Thoracic aorta (tissue), 2 donors: ENCODE measurements at places on chromosomes 7 and 10. TPM values are rescaled to one million over a fixed set of nuclear protein-coding genes. Genes with fewer than 3 reads are reported as not detected.

Gene GIMAP4
- 12.3 TPM for total RNA-seq

Gene ZWINT
- 0.41 TPM for total RNA-seq

Gene NUTM2A
- 2.7 TPM for total RNA-seq

Gene NME8
- not detected for total RNA-seq

Gene ICA1
- 6.6 TPM for total RNA-seq

Gene NPSR1
- total RNA-seq: not detected

Gene TMEM120A
- 44.7 TPM for total RNA-seq

Gene CABCOCO1
- 1.1 TPM for total RNA-seq

GRCh38 chr10:45441239-45442190 lies 67.5 kb downstream of the ALOX5 start:
- no peak for DNase-seq
- no peaks in the 10 kb centered on the region for H3K4me1 ChIP-seq
- H3K4me3 ChIP-seq: no peak overlapping the region
- H3K36me3 ChIP-seq: no peaks in the 10 kb centered on the region
- H3K27ac ChIP-seq: no peak overlapping the region

DNA sequence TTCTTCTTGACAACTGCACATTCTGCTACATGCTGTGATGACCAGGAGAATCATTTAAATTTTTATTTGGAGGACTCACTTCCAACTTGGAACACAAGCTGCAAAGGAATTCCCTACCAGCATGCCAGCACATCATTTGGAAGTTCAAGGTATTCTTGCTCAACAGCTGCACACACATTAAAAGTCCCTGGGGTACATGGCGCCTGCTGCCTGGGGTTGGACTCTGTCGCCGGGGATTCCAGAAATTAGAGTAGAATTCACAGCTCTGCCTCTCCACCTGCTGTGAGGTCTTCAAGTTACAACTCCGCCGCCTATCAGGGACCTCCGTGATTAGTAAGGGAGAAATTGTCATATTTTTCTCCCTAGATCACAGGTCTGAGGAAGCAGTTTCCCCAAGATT lies 1.1 kb downstream of the ZNF32 start:
- H3K27me3 ChIP-seq: no peaks in the 10 kb centered on the region
- no peak overlapping the region for H3K27ac ChIP-seq
- H3K4me3 ChIP-seq: peak overlapping the region; percentile 90
- peaks cover 6% of the 10 kb centered on the region for H3K4me1 ChIP-seq
- no peak for DNase-seq

DNA sequence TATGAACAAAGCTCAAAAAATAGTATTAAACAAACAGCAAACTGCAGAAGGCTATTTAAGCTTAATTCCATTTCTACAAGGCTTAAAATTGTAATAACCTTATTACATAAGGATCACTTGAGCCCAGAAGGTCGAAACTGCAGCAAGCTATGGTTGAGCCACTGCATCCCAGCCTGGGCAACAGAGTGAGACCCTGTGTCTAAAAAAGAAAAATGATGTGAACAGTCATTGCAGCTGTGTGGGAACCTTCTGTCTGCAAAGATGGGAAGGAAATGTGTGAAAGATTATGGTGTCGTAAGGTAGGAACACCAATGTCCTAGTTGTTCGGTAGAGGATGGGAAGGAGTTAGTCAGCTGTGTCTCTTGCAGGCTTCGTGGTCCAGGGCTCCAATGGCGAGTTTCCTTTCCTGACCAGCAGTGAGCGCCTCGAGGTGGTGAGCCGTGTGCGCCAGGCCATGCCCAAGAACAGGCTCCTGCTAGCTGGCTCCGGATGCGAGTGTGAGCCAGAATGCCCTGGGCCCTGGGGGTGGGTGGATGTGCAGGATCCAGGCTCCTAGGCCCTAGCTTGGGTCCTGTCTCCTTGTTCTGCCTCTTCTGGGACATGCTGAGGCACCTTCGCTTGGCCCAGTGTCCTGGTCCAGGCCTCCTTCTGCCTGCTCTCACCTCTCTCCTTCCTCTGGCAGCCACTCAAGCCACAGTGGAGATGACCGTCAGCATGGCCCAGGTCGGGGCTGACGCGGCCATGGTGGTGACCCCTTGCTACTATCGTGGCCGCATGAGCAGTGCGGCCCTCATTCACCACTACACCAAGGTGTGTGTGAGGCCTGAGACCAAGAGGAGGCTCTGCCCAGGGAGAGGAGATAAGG lies 9.1 kb downstream of the C10orf62 start:
- H3K36me3 ChIP-seq: no peaks in the 10 kb centered on the region
- H3K27ac ChIP-seq: peak overlapping the region; percentile 84
- no peak for DNase-seq
- H3K27me3 ChIP-seq: no peaks in the 10 kb centered on the region

DNA sequence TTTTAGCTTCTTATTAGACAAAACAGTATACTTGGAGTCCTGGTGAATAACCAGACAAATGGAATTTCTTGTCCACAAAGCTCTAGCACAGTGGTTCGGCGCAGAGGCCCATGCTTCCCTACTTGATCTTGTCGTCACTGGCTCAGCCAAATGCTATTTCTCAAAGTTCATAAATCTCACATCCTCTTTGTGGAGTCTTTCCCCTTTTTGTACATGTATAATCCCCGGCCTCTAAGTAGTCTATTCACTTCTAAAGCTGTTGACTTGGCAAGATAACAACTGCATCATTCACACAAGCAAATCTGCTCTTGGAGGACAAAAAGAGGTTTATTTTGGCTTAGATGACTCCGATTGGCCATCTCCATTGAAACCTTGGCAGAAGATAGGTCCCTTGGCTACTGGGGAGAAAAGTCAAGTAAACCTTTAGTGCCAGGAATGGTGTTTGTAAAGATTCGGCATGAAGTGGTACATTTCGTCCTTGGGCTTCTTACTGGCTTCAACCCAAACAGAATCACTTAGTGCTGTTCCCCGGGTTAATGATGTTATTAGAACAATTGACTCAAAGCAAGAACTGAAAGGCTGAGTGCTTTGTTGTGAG lies 5.1 kb upstream of the AKR1E2 start:
- H3K4me3 ChIP-seq: no peak overlapping the region
- peak overlapping the region; percentile 5 for H3K27ac ChIP-seq
- no peaks in the 10 kb centered on the region for H3K36me3 ChIP-seq
- H3K4me1 ChIP-seq: no peaks in the 10 kb centered on the region
- no peaks in the 10 kb centered on the region for H3K27me3 ChIP-seq

DNA sequence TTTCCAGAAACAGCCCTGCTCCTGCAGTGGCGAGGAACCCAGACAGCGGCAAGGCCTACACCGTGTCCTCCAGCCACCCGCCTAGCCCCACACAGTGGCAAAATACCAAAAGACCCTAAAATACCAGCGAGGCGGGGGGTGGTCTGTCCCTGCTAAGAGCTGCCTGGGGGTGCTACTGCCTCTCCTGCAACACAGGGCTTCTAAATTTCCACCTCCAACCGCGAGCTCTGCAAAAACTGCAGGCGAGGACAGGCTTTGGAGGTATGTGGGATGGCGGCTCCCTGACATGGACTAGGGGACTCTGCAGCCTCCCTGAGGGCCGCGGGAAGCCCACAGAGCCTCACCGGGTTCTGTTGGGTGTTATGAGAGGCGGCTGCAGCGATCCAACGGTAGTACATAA lies 122.3 kb downstream of the WDR37 start:
- no peaks in the 10 kb centered on the region for H3K4me1 ChIP-seq
- no peaks in the 10 kb centered on the region for H3K27me3 ChIP-seq
- H3K27ac ChIP-seq: no peak overlapping the region
- no peak for DNase-seq
- H3K4me3 ChIP-seq: no peak overlapping the region

- H3K4me3 ChIP-seq: no peak overlapping the region
- DNase-seq: peak; percentile 10
- H3K36me3 ChIP-seq: no peaks in the 10 kb centered on the region
Observed at GRCh38 chr10:18214691-18215563, 74.7 kb downstream of the CACNB2 start.

DNA sequence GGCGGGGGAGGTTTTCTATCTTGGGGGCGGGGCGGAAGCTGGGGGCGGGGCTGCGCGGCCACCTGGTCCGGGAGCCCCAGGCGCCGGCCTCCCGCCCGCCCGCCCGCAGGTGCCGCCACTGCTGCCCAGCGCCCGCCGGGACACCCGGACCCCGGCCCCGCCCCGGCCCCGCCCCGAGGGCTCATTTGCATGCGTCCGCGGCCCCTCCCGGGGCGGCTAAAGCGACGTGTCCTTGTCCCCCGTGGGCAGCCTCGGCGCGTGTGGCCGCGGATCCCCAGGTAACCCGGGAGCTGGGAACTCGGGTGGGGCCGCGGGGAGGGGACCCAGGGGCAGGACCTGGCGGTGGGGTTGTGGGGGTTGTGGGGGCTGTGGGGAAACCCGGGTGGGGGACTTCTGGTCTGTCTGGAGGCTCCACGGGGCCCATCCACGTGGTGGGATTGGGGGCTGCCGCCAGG lies at the start of gene BHLHA15:
Gene BHLHA15, plus strand, starts transcription at position 219 of the 455 bp plus-strand sequence. CDS start 871 bp downstream, outside the sequence.
- DNase-seq: no peak
- H3K4me3 ChIP-seq: peak within 1 kb of the TSS; percentile 69

DNA sequence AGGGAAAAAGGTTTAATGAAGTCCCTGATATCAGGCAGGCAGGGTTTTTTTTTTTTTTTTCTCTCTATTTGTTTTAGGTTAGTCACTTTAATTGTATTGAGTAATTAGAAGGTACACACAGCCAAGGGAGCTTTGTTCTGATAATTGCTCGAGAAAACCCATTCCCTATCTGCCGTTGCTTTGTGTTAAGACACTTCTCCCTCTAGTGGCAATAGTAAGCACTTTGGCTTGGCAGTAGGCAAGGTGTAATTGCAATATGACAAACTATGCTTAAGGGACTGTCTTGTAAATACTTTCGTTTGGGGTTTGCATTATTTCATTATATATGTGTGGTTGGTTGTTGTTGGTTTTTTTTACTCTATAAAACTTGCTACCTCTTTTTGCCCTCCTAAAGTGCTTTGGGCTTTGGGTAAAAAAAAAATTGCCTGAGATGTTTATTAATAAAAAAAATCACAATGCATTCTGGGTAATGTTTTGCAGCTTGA lies 113.4 kb downstream of the BTRC start:
- H3K4me1 ChIP-seq: no peaks in the 10 kb centered on the region
- no peaks in the 10 kb centered on the region for H3K27me3 ChIP-seq
- H3K4me3 ChIP-seq: no peak overlapping the region
- H3K27ac ChIP-seq: no peak overlapping the region
- H3K36me3 ChIP-seq: no peaks in the 10 kb centered on the region
- no peak for DNase-seq

- DNase-seq: no peak
- no peak overlapping the region for H3K27ac ChIP-seq
- no peaks in the 10 kb centered on the region for H3K27me3 ChIP-seq
- no peaks in the 10 kb centered on the region for H3K4me1 ChIP-seq
Observed at GRCh38 chr10:116827214-116827671, 22.1 kb upstream of the ENO4 start.

DNA sequence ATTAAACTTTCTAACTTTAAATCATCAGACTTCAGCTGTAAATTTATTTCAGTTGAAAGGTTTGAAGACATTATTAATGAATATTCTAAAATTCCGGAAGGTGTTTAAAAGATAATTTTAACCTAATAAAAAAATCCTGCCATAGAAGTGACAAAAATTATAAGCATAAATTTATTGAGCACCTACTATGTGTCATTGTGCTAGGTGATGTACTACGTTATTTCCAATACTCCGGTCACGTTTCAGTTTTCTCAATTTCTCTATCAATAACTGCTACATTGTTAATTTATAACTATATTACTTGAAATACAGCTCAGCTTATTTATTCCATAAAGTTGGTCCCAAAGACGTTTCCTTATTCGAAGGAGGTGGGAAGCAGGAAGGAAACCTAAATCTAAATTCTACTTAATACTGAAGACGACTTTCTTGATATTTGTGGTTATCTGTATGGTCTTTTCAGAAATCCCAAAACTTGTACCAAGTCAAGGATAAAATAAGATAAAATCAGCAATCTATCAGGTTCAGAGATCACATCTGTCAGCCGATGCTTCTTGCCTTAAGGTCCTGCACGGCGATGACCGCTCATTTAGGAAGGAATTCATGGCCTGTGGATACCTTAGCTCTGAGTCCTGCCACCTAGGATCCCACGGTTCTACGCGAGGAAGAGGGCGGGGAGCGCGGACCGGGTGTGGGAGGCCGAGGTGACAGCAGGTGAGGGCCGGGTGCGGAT lies 1.2 kb upstream of the ZEB1 start:
- no peaks in the 10 kb centered on the region for H3K36me3 ChIP-seq
- H3K27ac ChIP-seq: peak overlapping the region; percentile 98
- H3K4me3 ChIP-seq: peak overlapping the region; percentile 94
- H3K27me3 ChIP-seq: no peaks in the 10 kb centered on the region
- peaks cover 5% of the 10 kb centered on the region for H3K4me1 ChIP-seq

GRCh38 chr10:49153971-49154370 lies 20.1 kb upstream of the FAM170B start:
- H3K36me3 ChIP-seq: no peaks in the 10 kb centered on the region
- no peak overlapping the region for H3K4me3 ChIP-seq
- no peak for DNase-seq

- no peak overlapping the region for H3K4me3 ChIP-seq
- no peaks in the 10 kb centered on the region for H3K36me3 ChIP-seq
- no peaks in the 10 kb centered on the region for H3K27me3 ChIP-seq
- no peaks in the 10 kb centered on the region for H3K4me1 ChIP-seq
Observed at GRCh38 chr10:42982891-42983506, 93.9 kb upstream of the RET start.

DNA sequence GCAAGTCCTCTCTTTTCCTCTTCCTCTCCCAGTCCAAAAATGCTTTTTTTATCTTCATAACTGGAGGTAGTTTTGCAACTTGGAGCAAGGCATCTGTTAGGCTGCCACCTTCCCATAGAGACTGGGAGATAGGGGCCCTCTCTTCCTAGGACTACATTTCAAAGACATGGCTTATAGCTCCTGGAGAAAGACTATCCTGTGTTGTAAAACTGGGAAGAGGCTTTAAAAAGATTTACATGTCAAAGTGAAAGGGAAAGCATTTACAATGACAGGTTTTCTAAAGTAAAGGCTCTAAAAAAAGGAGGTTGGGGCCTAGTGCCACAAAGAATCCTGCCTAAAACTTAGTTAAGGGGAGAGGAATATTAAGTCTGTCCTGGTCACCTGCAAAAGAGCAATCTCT lies 82.2 kb upstream of the SEMA3E start:
- no peak overlapping the region for H3K4me3 ChIP-seq
- H3K27me3 ChIP-seq: no peaks in the 10 kb centered on the region
- no peak overlapping the region for H3K27ac ChIP-seq
- no peaks in the 10 kb centered on the region for H3K4me1 ChIP-seq

GRCh38 chr7:119167431-119167830 lies 942.9 kb downstream of the ANKRD7 start:
- H3K4me3 ChIP-seq: no peak overlapping the region
- H3K27me3 ChIP-seq: no peaks in the 10 kb centered on the region
- no peak overlapping the region for H3K27ac ChIP-seq
- DNase-seq: no peak

DNA sequence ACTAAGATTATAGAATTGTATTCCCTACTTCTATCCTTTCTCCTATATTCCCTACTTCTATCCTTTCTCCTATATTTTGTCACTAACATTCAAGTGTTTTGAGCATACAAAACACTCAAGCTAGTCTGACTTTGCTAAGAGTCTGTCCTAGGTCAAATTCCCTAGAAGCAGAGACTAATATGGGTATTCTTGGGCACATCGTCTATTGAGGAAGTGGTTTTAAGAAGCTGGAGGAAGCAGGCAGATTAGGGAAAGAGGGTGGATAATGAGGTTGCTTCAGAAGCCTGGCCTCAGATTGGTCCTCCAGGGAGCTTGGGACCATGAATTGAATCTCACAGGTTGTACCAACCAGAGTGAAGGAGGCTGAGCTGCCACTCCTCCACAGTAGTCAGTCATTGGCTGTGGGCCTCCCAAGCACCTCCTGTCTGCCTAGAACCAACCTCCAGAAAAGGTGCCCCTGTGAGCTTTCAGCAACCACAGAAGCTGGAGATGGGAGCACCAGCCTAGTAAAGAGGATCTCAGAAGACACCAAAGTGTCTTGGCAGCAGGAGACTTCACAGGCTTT lies 295.9 kb upstream of the PHF14 start:
- no peaks in the 10 kb centered on the region for H3K27me3 ChIP-seq
- no peak overlapping the region for H3K4me3 ChIP-seq
- H3K27ac ChIP-seq: no peak overlapping the region
- H3K36me3 ChIP-seq: no peaks in the 10 kb centered on the region
- no peak for DNase-seq
- no peaks in the 10 kb centered on the region for H3K4me1 ChIP-seq
